Kidney (tissue), 22 donors: ENCODE measurements at places on chromosomes 1 and 21.

DNA sequence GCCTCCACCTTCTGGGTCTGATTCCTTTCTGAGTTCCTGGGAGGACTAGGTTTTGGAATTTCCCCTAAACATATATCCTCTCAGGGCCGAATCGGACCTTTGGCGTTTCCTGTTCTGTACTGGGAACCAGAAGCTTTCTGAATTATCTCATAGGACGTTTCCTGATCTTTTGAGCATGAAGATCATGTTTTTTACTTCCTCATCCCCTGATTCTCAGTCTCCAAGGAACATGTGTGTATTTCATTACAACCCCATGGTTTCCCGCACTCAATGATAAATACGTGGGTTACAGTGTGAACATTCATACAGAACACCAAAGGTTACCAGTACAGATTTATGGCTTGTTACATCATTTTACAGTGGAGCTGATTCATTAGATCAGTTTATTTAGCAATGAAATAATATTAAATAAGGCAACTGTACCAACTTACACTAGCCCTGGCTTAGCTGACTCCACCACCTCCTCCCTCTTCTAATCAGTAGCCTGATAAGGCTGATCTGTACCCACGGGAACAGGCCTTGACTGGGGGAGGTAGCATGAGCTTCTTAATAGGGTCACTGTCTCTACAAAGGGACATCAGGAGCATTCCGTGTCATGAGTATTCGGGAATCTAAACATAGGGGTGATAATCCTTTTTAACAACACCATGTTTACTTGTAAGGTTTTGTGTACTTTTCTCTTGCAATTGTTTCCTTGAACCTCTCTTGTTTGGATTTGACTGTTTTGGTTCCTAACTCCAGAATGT is 57.8 kb upstream of the ERRFI1 start:
- no peak for DNase-seq

- no peak for DNase-seq
Measured at GRCh38 chr1:11657654-11658053, 3.0 kb downstream of the FBXO44 start.

GRCh38 chr1:185080422-185080821 is 35.1 kb downstream of the RNF2 start:
- DNase-seq = no peak

- no peak for DNase-seq
Measured at GRCh38 chr1:2353551-2354438, 37.6 kb downstream of the MORN1 start.
